ENCODE measurements at places on chromosomes 13 and 19. TPM values are rescaled to one million over a fixed set of nuclear protein-coding genes. Genes with fewer than 3 reads are reported as not detected.

The GPR12 gene
- not detected for polyA plus RNA-seq

GRCh38 chr19:54888239-54888638 lies 14.2 kb downstream of the FCAR start:
- H3K27me3 ChIP-seq = no peaks in the 10 kb centered on the region
- H3K4me3 ChIP-seq = no peak overlapping the region
- H3K4me1 ChIP-seq = peaks cover 5% of the 10 kb centered on the region
- H3K27ac ChIP-seq = no peak overlapping the region
- H3K36me3 ChIP-seq = peaks cover 87% of the 10 kb centered on the region

- no peak overlapping the region for H3K4me3 ChIP-seq
- peaks cover 22% of the 10 kb centered on the region for H3K4me1 ChIP-seq
- DNase-seq = no peak
- H3K27me3 ChIP-seq = no peaks in the 10 kb centered on the region
- H3K36me3 ChIP-seq = peaks cover 17% of the 10 kb centered on the region
Measured at GRCh38 chr13:46666727-46667456, 113.9 kb downstream of the LRCH1 start.

GRCh38 chr13:49042476-49042875 lies 66.8 kb downstream of the FNDC3A start:
- no peak overlapping the region for H3K4me3 ChIP-seq
- no peaks in the 10 kb centered on the region for H3K27me3 ChIP-seq
- H3K36me3 ChIP-seq = no peaks in the 10 kb centered on the region
- no peaks in the 10 kb centered on the region for H3K4me1 ChIP-seq
- H3K27ac ChIP-seq = no peak overlapping the region

DNA sequence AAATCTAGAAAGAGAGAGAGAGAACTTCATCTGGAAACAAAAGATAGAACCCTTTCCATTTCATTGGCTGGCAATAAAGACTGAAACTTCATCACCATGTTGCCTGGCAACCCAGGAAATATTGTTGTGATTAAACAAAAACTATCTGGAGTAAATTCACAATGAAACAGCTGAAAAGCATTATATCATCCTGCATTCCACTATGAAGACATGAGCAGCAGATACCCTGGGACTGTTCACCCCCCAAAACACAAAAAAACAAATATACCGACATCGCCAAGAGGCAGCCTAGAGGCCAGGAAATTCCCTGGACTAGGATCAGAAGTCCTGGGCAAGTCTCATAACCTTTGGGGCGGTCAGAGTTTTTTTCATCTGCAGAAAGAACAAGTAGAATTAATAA lies 158.3 kb downstream of the FOXO1 start:
- no peak for DNase-seq
- H3K4me1 ChIP-seq = no peaks in the 10 kb centered on the region
- no peaks in the 10 kb centered on the region for H3K36me3 ChIP-seq
- H3K27me3 ChIP-seq = no peaks in the 10 kb centered on the region
- H3K4me3 ChIP-seq = no peak overlapping the region
- no peak overlapping the region for H3K27ac ChIP-seq

The SLC39A3 gene
- polyA plus RNA-seq = 14.2 TPM

GRCh38 chr19:32767951-32768679 lies 48.5 kb downstream of the TDRD12 start:
- no peak overlapping the region for H3K27ac ChIP-seq
- H3K4me1 ChIP-seq = no peaks in the 10 kb centered on the region
- H3K4me3 ChIP-seq = no peak overlapping the region
- no peak for DNase-seq
- no peaks in the 10 kb centered on the region for H3K36me3 ChIP-seq
- H3K27me3 ChIP-seq = no peaks in the 10 kb centered on the region

The ZNF729 gene
- not detected for polyA plus RNA-seq

GRCh38 chr13:44726778-44727177 lies 150.6 kb upstream of the TSC22D1 start:
- H3K4me3 ChIP-seq = no peak overlapping the region
- H3K27me3 ChIP-seq = no peaks in the 10 kb centered on the region
- H3K27ac ChIP-seq = no peak overlapping the region
- no peaks in the 10 kb centered on the region for H3K36me3 ChIP-seq
- H3K4me1 ChIP-seq = no peaks in the 10 kb centered on the region

The KLK12 gene
- not detected for polyA plus RNA-seq

The CYP2F1 gene
- not detected for polyA plus RNA-seq

DNA sequence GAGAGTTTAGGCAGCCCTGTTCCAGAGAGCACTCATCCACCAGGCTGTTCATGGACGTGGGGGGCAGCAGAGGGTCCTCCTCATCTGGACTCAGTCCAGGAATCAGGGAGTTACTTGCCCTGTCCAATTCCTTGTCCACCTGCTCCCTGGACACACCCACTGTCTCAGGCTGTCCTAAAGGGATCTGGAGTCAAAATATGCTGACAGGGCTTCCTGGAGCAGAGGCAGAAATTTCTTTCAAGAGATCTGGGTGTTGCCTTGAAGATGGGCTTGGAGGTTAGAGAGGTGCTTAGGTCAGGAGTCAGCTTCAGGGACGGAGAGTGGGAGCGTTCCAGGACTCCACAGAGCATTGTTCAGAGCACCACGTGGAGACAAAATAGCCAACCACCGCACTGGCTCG lies 65.8 kb upstream of the SHISA2 start:
- H3K4me1 ChIP-seq = no peaks in the 10 kb centered on the region
- no peaks in the 10 kb centered on the region for H3K36me3 ChIP-seq
- no peak for DNase-seq
- H3K4me3 ChIP-seq = no peak overlapping the region

- no peak for DNase-seq
- H3K36me3 ChIP-seq = peaks cover 16% of the 10 kb centered on the region
- peaks cover 25% of the 10 kb centered on the region for H3K4me1 ChIP-seq
- peaks cover 3% of the 10 kb centered on the region for H3K27me3 ChIP-seq
- H3K4me3 ChIP-seq = peak within 1 kb of the TSS; percentile 94
Measured at GRCh38 chr19:55116859-55117662, at the start of gene PPP1R12C. PPP1R12C (minus strand) TSS chr19:55117637; CDS start chr19:55117543, 94 bp downstream.

The CEACAM4 gene
- 40.7 TPM for polyA plus RNA-seq

The ZNF415 gene
- 0.08 TPM for polyA plus RNA-seq

- no peaks in the 10 kb centered on the region for H3K27me3 ChIP-seq
- H3K36me3 ChIP-seq = peaks cover 83% of the 10 kb centered on the region
- no peak for DNase-seq
Measured at GRCh38 chr13:77225946-77226345, 100.9 kb downstream of the MYCBP2 start.

The HSH2D gene
- 16.7 TPM for polyA plus RNA-seq

DNA sequence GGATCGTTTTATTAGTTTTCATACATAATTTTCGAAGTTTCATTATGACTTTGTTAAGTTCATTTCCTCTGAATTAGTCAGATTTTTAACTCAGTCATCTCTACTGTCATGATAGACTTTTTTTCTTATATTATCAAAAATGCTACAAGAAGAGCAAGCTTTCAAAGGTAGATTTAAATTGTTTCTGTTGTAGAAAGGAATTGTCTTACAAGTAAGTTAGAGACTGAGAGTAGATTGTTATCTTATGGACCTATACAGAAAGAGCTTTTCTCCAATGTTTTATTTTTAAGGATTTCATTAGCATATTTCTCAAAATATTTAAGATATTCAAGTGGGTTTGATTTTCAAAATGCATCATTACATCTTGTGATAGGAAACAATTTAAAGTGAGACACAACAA lies 2.7 kb downstream of the MAB21L1 start:
- DNase-seq = no peak
- H3K27ac ChIP-seq = no peak overlapping the region
- H3K4me3 ChIP-seq = no peak overlapping the region

- H3K4me3 ChIP-seq = no peak overlapping the region
- no peaks in the 10 kb centered on the region for H3K27me3 ChIP-seq
- H3K4me1 ChIP-seq = no peaks in the 10 kb centered on the region
- H3K27ac ChIP-seq = no peak overlapping the region
- H3K36me3 ChIP-seq = no peaks in the 10 kb centered on the region
Measured at GRCh38 chr19:34317311-34317927, 47.6 kb upstream of the GPI start.

The CEACAM19 gene
- not detected for polyA plus RNA-seq

GRCh38 chr13:91318886-91319285 lies 28.6 kb upstream of the MIR17HG start:
- DNase-seq = no peak
- no peak overlapping the region for H3K27ac ChIP-seq
- no peaks in the 10 kb centered on the region for H3K36me3 ChIP-seq
- no peaks in the 10 kb centered on the region for H3K4me1 ChIP-seq

GRCh38 chr19:44884566-44884965 lies 6.5 kb upstream of the TOMM40 start:
- no peak for DNase-seq
- no peak overlapping the region for H3K4me3 ChIP-seq
- H3K4me1 ChIP-seq = peaks cover 2% of the 10 kb centered on the region
- no peaks in the 10 kb centered on the region for H3K27me3 ChIP-seq
- H3K36me3 ChIP-seq = no peaks in the 10 kb centered on the region

- H3K27me3 ChIP-seq = no peaks in the 10 kb centered on the region
- peaks cover 43% of the 10 kb centered on the region for H3K36me3 ChIP-seq
- H3K4me1 ChIP-seq = peaks cover 3% of the 10 kb centered on the region
- DNase-seq = peak; percentile 29
- no peak overlapping the region for H3K27ac ChIP-seq
Measured at GRCh38 chr19:47699360-47699917, 13.8 kb upstream of the EHD2 start.

DNA sequence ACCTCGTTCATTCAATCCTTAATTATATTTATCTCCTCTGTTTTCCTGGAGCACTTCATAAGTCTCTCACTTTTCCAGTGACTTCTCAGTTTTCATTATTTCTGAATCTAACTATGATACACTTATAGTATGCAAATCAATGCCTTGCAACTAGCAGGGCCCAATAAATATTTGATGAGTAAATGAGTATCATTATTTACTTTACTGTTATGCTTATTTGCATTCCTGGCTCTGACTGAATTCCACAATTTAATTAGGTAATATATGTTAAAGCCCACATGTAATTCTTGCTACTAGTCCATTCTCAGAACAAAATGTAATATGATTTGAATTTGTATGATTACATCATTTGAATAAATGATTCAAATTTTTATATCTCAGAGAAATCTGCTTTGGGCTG lies 1595.1 kb upstream of the MIR17HG start:
- no peaks in the 10 kb centered on the region for H3K27me3 ChIP-seq
- no peaks in the 10 kb centered on the region for H3K36me3 ChIP-seq
- no peaks in the 10 kb centered on the region for H3K4me1 ChIP-seq
- no peak overlapping the region for H3K4me3 ChIP-seq

The PSG3 gene
- polyA plus RNA-seq = not detected

The CHMP2A gene
- 228 TPM for polyA plus RNA-seq

DNA sequence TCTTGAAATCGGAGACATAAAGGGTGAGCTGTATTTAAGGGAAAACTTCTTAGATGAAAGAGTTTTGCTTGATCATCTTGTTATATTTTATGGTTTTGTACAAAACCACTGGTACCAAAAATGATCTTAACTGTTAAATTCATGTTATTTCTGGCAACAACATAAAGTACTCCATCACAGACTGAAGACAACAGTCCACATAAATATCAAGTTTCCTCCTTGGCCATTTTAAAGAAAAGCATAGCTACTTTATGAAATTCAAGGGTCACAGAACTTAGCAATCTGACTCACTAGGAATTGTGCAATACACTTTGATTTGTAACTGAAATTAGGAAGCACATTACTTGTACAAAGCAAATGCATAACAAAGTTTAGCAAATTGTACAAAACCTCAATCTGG lies 66.3 kb downstream of the TBC1D4 start:
- H3K36me3 ChIP-seq = no peaks in the 10 kb centered on the region
- peaks cover 46% of the 10 kb centered on the region for H3K4me1 ChIP-seq
- H3K27ac ChIP-seq = no peak overlapping the region
- H3K4me3 ChIP-seq = no peak overlapping the region
- H3K27me3 ChIP-seq = no peaks in the 10 kb centered on the region
- DNase-seq = peak; percentile 83

The JSRP1 gene
- not detected for polyA plus RNA-seq

The HAUS8 gene
- 4.4 TPM for polyA plus RNA-seq

Measured in CD14-positive monocyte (primary cell).